ENCODE measurements at places on chromosomes 12 and 14.
A peak's percentile ranks its signal among the peaks of the same experiment; 100 is the strongest.

DNA sequence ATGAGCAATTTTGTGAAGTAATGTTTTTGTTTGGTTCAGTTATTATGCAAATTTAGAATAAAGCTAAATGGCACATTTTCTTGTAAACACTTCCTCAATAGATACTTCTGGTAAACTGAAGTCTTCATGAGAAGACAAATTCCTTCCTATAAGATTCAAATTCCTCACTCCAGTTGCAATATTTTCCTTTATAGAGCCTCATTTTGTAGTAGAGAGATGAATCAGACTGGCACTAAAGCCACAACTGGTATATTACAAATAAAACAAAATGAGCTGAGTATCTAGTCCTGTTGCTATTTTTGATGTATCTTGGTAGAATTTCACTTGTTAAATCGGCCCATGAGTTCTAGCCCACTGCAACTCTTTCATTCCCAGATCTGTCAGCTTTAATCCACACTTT lies 5.5 kb downstream of the LGR5 start:
- DNase-seq = no peak

DNA sequence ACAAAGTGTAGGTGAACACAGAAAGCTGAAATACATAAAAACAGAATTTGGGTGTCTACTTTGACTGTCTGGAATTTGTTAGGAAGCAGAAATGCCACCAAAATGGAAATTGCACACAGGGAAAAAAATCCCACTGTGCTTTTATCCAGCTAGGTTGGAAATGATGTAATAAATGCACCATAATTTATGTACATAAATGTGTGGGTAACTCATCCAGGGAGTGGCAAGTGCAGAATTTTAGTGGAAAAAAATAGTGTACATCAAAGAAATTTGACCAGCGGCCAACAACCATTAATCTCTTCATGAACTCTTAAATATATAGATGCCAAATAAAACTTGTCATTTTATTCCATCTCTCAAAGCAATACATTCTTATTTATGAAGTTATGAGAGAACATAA lies 105.6 kb downstream of the LLPH start:
- no peak for DNase-seq

DNA sequence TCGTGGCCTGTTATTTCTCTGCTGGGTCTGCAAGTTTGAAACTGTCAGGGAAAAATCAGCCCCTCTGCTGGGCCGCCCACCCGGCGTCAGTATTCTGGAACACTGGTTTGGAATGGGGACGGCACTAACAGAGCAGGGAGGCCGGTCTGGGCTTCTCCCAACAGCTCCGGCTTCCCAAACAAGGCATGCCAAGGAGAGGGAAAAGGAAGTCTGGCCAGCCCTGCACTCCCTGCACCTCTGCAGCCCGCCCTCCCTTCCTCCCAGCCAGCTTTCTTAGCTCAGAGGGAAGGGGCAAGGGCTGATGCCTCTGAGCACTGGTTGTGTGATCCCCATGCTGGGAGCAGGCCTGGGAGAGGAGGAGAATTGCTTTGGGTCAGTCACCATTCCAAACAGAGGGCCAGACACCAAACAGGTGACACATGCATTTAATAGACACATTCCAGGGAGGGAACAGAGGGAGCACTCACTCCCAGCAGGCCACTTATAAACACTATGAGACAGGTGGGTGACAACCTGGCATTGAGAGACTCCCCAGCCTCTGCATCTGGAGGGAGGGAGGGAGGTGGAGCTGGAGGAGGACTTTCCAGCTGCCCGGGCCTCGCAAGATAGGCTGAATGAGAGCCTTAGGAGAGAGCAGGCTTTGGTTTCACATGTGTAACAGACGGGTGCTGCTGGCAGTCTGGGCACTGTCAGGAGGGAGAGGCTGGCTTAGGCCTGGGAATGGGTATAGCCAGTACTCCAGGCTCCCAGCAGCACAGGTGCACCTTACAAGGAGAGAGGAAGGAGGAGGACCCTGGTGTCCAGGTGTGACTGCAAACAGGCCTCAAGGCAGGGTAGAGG lies 10.3 kb downstream of the KRT75 start:
- no peak for DNase-seq

GRCh38 chr12:5612556-5613410 lies 180.9 kb downstream of the NTF3 start:
- DNase-seq = no peak

- no peak for DNase-seq
Measured at GRCh38 chr14:75277008-75277814, 1.4 kb upstream of the FOS start.

- DNase-seq = no peak
Measured at GRCh38 chr14:37697489-37698121, 102.2 kb downstream of the TTC6 start.

GRCh38 chr12:44015333-44015941 lies 179.6 kb downstream of the TMEM117 start:
- DNase-seq = peak; percentile 56

- DNase-seq = no peak
Measured at GRCh38 chr12:49369411-49370145, 2.3 kb downstream of the SPATS2 start.

DNA sequence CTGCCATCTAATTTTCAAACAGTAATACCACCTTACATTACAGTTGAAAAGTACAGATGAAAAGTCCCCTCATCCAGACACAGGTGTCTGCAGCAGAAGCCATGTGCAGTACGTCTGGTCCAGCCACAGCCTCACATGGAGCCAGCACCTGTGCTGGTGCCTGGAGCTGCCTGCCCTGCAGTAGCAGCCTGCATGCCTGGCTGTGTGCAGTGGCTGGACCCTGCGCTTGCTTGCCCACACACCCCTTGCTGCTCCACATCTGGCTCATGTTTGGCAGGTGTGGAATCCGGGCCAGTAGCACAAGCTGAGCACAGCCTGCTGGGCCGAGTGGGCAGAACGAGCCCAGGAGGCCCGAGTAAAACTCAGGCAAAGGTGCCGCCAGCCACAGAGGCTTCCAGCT lies 21.8 kb upstream of the CPM start:
- DNase-seq = no peak

- DNase-seq = no peak
Measured at GRCh38 chr12:53224061-53224896, 7.7 kb downstream of the RARG start.

DNA sequence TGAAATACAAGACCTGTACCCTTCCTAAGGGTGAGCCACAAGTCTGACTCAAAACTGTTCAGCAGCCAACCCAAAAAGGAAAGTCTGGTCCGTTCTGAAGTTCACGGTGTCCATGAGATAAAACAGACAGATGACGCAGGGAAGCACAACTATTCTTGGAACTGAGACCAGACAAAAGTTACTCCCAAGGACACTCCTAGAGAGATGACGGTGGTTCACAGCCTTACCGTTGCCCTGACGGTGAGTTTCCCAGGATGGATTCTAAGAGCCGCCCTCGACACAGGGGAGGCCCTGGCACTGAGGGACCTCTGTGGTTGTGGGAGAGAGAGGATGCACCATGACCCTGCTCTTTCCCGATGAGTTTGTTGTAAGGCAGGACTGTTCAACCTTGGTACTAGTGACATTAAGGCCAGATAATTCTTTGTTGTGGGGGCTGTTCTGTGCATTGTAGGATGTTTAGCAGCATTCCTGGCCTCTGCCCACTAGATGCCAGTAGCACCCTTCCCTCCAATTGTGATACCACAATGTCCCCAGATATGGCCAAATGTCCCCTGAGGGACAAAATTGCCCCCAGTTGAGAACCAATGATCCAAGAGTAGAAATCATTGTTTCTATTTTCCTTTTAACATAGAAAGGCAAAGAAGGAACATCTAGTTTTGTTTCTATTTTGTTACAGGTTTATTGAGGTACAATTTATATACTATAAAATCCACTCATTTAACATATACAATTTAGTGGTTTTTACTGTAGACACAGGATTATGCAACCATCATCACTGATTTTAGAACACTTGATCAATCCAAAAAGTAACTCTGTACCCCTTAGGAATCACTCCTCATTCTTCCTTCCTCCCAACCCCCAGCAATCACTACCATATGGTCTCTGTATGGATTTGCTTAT lies 23.0 kb downstream of the OR10P1 start:
- no peak for DNase-seq

DNA sequence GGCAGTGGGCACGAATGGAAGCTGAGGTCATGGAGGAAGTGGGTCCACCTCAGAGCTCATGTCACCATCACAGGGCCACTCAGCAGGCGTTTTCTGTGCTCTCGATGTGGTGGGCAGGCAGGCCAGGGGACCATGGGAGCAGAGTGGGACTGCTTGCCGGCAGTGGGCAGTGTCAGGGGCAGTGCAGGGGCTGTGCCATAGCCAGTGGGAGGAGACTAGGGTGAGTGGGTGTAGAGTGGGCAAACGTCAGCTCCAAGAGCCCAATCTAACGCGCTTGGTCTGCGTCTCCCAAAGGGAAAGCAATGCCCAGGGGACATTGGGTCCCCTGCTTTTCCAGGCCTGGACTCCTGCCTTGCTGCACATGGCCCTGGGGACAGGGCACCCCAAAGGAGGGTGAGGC lies 58.3 kb downstream of the SLC6A12 start:
- DNase-seq = no peak

GRCh38 chr14:76153919-76154318 lies 2.2 kb downstream of the GPATCH2L start:
- DNase-seq = no peak

- no peak for DNase-seq
Measured at GRCh38 chr14:91402771-91403600, 14.6 kb downstream of the CCDC88C start.

DNA sequence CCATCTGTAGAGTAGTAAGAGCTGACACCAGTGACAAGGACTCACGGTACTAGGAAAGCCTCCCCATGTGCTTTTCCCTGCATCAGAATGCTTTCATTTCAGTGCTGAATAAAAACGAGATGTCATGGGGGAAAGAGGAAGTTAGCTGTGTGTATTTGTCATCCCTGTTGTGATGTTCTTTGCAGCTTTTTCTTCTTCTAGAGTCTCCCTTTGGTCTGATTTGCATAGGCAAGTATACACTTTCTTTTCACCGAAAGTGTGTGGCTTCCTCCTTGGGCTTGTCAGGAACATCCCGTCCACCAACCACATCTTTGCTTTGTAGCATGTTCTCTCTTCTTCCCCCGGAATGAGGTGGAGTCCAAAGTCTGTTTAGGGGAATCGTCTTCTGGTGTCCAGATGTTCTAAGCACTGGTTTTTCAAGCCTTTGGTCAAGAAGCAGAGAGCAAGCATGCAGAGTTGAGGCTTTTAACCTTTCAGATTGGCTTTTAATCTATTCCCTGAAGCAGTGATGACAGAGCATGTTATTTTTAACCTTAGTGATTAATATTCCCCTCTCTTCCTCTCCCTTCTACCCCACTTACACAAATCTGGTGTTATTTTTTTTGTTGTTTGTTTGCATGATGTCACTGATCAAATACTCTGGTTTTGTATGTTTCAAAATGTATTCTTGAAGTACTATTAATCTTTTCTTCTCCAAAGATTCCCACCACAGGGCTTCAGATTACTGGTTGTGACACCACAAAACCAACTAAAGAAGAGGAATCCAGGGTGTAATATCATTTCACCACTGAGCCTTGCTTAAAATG lies 163.4 kb downstream of the SAMD4A start:
- no peak for DNase-seq

DNA sequence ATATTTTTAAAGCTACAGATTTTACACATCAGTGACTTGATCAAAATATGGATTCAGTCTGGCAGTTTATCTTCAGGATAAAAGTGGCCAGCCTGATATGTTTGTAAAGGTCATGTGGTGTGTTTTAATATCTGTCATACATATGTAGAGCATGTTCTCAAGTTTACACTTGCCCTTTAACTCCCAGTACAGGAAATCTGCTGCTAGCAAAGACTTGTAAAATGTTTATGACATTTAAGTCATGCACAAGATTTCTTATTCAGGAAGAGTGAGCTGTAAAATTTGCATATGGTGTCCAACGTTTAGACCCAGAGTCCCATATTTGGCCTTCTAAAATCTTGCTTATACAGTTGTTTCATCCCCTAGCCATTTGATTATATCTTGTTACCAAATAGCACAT lies 197.5 kb upstream of the FLRT2 start:
- DNase-seq = no peak

DNA sequence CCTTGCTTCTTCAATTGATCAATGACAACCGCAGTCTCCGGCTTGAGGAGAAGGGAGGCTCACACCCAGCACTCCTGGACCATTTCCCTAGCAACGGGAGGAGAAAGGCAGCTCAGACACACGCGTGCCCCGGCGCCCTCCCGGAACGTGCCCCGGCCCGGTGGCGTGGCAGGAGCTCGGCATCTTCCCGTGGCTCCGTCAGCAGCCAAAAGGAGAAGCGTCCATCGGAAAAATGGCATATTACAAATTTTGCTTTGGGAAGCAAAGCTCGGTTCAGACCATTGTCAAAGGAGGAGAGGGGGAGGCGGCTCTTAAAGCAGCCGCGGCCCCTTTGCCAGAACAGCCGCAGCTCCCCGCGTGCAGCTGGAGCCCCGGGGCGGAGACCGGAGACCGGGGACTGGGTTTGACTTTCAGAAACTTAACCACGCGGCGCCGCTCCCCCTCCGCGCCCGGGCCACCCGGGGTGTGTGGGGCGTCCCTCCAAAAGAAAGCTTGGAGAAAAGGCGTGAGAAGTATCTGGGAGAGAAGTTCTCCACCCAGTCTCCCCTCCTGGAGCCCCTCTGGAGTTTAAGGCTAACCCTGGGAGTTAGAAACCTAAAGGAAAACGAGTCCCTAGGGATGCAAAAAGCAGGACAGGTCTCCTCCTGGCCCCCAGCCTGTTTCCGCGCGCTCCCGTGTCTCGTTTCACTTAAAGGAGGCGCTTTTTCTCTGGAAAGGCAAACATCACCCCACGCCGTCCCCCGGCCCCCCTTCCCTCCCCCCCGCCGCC lies 545 bp downstream of the PPFIA2 start:
- DNase-seq = peak; percentile 6

GRCh38 chr12:6821591-6822425 lies at the start of gene GPR162:
Gene GPR162, plus strand, starts transcription at chr12:6821821. Its CDS starts 2,078 bp downstream, at chr12:6823899.
- no peak for DNase-seq

GRCh38 chr14:75489480-75489837 lies 32.8 kb upstream of the BATF start:
- DNase-seq = no peak

DNA sequence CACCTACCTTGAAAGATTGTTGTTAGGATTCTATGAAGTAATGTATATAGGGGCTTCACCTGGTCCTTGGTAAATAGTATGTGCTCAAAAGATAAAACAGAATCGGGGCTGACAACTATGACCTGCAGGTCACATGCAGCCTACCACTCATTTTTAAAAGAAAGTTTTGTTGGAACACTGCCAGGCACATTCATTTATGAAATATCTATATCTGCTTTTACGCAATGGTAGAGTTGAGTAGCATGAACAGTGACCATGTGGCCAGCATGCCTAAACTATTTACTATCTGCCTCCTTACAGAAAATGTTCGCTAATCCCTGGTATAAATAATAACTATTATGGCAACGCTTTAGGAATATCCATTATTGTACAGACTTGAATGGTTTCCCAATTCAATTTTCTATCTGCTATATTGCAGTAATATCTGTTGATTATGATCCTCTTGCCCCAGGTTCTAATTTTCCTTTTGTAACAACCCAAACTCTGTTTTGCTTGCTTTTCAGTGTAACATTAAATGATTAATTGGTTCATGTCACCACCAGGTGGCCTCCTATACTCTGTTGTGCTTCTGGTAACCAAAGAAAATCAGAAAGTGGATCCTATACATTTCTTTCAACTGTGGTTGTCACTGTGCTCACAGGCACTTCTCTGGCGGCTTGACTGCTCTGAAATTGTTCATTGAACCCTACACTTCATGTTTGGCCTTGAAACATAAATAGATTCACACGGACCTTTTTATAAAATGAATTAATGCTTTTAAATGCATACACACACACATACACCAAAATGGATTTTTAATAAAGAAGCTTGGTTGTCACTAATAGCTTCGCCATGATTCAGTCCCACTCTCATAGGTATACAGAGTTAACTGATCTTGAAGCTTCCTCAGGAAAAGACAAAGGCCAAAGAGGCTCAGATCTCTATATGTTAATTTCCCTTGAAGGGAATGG lies 227.7 kb upstream of the NPAS3 start:
- DNase-seq = no peak

Data from T-helper 2 cell (primary cell).